NB4 (cell line): ENCODE measurements at places on chromosomes 7 and 10.

- DNase-seq, result no peak
Measured at GRCh38 chr7:146937836-146938235, 821.2 kb downstream of the CNTNAP2 start.

DNA sequence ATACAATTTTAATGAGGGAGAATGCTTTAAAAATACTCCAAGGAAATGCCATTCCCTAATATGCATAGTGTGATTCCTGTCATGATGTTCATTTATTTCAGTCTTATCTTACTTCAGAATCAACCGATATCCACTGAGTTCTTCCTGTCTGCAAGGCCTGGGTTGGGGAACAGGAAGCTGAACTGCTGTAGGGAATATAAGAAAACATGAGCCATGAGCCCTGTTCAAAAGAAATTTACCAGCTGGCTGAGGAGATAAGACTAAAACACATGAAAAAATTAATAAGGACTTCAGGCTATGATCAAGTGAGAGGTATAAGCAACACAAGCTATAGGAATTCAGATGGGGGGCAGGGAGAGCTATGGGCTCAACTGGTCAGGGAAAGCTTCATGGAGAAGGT lies 184.7 kb downstream of the PLPP4 start:
- no peak for DNase-seq

GRCh38 chr7:31058122-31058521 lies 6.0 kb downstream of the ADCYAP1R1 start:
- peak; percentile 61 for DNase-seq

- DNase-seq, result no peak
Measured at GRCh38 chr7:110835218-110835617, 255.7 kb upstream of the LRRN3 start.

GRCh38 chr7:76356823-76357222 lies 2.0 kb downstream of the YWHAG start:
- DNase-seq, result peak; percentile 42

DNA sequence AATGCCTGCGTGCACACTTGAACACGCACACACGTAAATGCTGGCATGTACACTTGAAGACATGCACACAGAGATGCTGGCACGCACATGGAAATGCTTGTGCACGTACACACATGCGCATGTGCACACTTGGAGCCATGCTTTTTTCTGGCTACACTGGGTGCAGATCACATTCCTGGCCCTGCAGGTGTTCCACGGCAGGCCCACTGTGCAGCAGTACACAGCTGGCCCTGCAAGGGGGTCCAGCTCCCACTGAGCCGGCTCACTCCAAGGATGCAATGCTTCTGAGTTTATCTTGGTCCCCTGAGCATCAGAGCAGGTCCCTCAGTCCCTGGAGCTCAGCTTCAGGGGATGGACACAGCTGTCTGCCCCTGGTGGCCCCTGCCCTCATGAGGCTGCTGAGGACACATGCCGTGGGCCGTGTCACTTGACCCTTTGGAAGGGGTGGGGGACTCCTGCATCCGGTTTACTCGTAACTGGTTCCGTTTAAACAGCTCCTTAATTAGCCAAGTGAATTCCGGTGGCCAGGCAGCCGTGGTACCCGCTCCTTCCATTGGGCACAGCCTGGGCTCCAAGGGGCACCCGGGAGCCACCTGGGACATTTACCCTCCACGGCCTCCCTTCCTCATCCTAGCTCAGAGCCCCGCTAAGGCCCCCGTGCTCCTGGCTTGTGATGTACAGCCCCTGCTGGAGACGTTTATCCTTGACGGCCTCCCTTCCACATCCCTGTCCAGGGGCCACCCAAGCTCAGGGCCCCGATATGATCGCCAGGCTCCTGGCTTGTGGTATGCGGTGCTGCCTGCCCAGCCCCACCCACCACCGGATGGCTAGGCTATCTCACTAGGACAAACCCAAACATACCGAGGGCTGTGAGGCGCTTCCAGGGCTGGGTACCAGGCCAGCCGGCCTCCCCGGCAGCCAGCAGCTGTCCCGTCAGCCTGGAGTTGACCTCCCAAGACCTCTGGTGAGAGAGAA lies 39.5 kb upstream of the DPYSL4 start:
- no peak for DNase-seq

GRCh38 chr7:102282465-102283362 lies 4.0 kb upstream of the SH2B2 start:
- no peak for DNase-seq

- no peak for DNase-seq
Measured at GRCh38 chr7:16743236-16743635, 10.3 kb upstream of the TSPAN13 start.

DNA sequence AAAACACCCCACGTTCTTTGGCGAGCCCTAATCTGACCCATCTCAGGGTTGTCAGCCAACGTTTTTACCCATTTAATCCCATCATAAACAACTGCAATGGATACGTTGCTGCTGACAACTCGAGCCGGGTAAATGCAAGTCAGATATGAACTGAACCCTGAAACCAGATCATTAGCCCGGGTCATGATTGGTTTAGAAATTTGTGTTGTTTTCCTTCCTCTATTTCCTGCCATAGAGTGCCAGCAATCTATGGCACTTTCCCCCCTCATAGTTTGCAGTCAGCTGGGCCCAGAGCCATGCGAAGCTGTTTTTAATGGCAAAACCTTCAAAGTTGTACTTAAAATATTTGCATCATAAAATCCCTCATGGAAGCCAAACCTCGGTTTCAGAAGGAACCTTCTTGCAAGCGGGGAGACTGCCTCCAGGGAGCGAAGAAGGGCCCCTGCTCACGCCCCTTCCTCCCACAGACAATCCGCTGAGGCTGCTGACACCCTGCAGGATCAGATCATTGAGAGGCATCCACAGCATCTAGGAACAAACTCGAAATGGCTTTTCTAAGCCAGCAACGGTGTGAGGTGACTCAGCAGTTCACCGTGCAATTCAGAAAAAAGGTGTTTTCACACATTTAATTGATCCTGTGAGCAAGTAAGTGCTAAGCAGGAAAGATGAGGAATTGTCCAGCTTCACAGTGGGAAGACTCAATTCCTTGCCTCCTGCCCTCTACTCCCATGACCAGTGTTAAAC lies 710.1 kb downstream of the PARD3 start:
- no peak for DNase-seq

- no peak for DNase-seq
Measured at GRCh38 chr10:34297541-34298345, 517.4 kb downstream of the PARD3 start.

DNA sequence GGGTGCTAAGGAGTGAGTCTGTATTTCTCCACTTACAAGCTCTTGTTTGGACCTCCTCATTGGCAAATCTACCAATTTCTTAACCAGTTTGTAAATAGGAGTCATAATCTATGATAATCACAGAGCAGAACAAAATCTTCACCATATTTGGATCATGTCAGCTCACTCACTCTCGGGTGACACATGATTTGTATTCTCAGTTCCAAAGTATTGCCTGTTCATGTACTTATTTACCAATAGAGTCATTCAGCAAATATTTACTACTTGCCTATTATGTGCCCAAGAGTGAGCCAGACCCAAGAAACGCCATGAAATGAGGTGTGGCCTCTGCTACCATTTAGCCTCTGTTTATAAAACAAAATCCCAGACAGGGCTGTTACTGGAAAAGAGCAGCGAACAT lies 114.8 kb downstream of the TSPAN12 start:
- DNase-seq, result no peak

GRCh38 chr10:13961097-13961496 lies 369.6 kb downstream of the FRMD4A start:
- DNase-seq, result no peak

DNA sequence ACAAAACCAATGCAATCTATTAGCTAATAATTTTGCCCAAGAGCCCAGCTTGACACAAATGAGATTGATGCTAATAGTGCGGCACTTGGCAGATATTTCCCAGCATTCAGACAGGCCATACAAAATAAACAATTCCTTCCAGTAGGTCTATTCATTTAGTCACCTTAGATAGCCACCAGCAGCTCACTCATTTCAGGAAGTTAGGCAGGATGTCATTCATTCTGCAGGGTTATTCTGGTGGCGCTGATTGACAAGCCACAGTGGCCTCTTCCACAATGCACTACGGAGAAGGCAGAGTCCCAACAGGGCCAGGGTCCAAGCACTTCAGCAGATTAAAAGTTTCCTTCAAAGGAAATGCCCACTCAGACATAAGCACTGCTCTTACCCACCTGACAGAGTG lies 55.8 kb downstream of the PIK3AP1 start:
- DNase-seq, result peak; percentile 80

DNA sequence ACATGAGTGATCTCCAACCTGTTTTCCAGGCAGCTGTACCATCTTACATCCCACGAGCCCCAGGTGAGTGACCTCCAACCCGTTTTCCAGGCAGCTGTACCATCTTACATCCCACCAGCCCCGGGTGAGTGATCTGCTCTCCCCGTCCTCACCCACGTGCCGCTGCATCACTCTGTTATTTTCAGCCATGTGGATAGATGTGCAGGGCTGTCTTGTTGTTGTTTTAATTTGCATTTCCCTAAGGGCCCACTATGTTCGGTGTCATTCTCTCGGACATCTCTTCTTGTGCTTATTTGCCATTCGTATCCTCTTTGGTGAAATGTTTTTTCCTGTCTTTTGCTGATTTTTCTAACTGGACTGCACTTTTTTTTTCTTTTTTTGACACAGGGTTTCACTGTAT lies 17.9 kb upstream of the LARP4B start:
- no peak for DNase-seq

- no peak for DNase-seq
Measured at GRCh38 chr10:9860045-9860444, 1157.6 kb upstream of the CELF2 start.

DNA sequence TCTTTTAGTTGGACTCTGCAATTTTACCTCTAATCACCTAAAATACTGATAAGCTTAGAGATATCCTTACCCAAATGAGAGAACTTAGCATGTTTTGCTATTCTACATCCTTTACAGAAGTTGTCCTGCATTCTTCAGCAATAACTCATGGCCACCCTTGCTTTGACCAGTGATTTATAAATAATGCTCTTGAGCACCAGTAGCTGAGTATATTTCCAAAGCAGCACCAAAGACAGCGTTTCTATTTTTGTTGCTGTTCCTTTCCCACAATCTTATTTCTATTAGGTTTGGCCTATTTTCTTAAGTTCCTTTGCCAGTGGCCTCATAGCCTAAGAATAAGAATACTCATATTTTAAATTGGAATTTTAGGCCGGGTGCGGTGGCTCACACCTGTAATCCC lies 15.0 kb downstream of the ARPC1A start:
- no peak for DNase-seq

DNA sequence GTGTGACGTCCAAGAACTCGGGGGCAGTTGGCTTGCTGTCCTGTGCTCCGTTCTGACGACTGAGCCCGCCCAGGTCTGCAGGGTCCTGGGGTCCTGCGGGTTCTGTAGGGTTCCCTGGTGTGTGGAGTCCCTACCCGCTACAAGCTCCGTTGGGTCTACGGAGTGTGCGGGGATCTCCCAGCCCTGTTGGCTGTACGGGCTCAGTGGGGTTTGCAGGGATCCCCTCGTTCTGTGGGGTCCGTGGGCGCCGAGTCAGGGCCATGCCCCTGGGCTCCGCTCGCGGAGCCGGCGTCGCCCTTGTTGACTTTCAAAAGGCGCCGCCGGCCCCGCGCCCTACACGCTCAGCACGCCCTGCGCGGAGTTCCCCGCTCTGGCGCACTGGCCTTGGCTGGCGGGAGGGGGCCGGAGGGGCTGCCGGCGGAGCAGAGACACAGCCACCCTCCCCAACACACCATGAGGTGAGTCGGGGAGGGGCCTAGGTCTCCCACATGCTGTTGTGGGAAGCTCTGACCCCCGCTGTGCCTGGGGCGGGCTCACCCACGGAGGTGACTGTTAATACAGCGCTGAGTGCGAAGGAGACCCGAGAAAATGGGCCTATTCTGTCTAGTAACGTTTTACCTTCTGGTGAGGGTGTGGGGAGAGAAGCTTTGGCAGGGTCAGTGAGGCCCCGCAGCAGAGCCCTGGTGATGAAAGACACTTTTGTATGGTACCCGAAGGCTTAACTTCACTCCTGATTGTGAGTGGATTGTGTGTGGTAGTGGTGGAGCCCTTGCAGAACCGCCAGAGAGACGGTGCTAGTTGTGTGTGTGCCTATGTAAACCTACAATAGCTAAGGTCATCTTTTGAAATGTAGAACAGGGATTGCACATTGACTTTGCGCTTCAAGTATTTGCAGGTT lies 8.1 kb downstream of the TASOR2 start:
- DNase-seq, result no peak

GRCh38 chr10:69846293-69846921 lies 44.7 kb downstream of the COL13A1 start:
- no peak for DNase-seq

- no peak for DNase-seq
Measured at GRCh38 chr7:133124974-133125373, 43.1 kb upstream of the CHCHD3 start.

- peak; percentile 35 for DNase-seq
Measured at GRCh38 chr10:128843972-128844371, 623.1 kb upstream of the MGMT start.

DNA sequence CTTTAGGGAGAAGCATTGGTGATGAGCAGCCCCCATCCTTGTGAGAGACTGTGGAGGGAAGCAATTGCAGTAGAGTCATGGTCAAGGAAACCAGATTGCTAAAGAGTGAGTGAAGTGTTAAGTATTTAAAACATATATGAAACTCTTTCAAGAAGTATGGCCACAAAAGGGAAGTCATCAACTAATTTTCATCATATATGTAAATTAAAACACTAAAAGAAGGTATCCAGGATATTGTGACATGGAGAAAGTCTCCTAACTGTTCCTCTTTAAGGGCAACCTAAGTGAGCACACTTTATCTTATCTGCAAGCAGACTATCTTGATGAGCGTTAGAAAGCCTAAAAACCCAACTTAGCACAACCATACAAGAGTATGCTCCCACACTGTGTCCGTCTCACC lies 69.7 kb downstream of the CD36 start:
- no peak for DNase-seq

GRCh38 chr10:1109795-1110673 lies 53.8 kb downstream of the WDR37 start:
- DNase-seq, result peak; percentile 71

DNA sequence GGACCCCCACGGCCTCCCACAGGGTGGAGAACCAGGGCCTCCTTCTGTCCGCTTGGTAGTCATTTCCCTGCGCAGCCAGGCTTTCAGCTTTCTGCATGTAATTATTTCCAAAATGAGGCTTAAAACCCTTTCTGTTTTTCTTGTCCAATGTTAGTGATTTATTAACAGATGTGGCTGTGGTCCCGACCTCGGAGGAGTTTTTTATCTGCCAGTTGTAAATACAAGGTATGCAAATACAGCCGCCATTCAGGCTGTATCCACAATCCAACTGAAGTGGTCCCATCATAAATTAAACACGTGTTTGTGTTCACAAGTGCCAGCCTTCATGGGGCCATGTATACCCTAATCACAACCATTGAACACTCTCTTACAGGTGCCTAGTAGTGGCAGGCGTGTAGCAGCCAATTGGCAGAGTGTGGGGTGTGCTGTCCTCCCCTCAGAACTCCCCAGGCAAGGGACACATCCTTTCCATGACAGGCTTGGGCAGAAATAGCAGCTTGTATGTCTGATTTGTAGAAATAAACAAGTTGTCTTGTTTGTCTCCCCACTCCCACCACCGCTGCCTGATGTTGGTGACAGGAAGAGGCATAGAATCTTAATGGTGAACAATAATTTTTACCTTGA lies 251.3 kb upstream of the MKI67 start:
- DNase-seq, result no peak

- no peak for DNase-seq
Measured at GRCh38 chr10:97256356-97256755, 36.1 kb downstream of the ARHGAP19 start.
